ENCODE measurements at places on chromosomes 6 and 20.

DNA sequence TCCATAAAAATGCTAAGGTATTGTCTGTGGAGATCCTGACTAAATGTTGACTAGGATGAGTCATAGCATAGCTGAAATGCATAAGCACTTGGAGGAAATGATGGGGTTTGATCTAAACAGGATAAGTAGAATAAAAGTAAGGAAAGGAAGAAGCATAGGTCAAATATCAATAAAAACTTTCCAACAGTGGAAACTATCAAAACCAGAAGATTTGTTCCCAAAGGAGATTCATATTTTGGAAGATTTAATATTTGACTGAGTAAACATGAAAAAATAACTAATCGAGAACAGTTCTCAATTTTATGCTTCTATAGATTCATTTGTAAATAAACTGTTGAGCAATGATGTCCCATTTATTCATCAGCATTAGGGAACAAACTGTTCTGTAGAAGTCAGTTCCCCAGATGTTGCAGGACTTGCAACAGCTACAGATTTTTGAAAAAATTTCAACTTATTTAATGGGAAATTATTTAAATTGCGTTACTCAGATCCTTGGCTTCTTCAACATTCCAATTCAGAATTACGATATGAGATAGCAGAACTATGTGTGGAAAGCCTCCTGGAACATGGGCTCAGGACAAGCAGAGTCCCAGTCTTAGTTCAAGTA, 133.7 kb upstream of the TBX18 start:
- DNase-seq = no peak

- DNase-seq = no peak
These were observed 17.5 kb upstream of the CEP85L start for GRCh38 chr6:118668761-118669385.

DNA sequence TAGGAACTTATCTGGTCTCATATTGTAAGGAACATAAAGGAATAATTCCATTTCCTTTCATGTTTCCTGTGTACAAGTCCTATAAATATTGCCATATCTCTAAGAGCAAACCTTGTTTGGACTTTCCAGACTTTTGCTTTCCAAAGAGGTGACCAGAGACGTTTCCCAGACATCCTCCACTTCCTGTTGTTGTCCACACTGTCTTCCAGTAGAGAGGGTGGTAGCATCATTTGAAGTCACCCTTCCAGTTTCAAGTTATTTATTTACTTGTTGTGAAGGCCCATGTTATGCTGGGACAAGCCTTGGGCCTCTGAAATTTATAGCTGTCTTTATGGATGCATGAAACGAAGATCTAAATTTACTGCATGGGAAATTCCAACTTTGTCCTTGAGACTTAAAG, 10.6 kb upstream of the TGM3 start:
- no peak for DNase-seq

DNA sequence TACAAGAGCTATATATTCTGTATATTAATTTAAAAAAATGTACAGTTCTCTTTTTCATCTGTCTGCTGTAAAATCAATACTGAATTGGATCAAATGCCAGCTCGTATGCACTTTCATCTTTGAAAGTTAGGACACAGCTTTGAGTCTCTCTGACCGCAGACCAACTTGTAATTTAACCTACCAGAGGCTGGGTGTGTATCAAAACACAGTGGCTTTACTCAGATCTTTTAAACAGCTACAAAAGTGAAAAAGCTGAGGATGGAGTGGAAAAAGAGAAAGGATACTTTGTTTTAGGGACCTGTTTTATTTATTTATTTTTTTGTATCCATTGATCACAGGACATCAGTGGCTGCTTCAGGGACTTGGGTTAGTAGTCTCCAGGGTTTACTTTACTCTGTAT, 44.1 kb downstream of the KIAA0408 start:
- DNase-seq = no peak

GRCh38 chr6:135505648-135506047, 8.1 kb upstream of the AHI1 start:
- no peak for DNase-seq

- no peak for DNase-seq
These were observed 1.4 kb upstream of the STX11 start for GRCh38 chr6:144148886-144149285.

GRCh38 chr6:65948062-65948461, 241.0 kb upstream of the EYS start:
- DNase-seq = no peak

- no peak for DNase-seq
These were observed 180.3 kb upstream of the ZNF217 start for GRCh38 chr20:53773792-53774401.

DNA sequence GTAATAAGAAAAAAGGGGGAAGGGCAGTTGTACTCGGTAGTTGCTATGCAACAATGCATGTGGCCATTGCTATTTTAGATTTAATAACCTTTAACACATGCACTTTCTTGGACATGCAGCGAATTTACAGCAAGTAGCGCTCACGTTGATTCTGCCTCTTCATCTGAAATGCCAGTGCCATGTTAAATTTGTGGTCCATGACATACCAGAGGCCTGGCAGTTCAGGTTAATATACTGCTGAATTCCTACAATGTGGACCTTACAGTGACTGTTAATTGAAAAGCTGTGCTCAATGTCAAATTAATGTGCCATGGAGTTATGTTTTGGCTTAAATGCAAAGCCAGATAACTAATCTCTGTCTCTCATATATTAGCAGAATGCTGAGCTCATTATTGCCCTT, 699.7 kb downstream of the DOK5 start:
- DNase-seq = no peak

- no peak for DNase-seq
These were observed 3.1 kb downstream of the SRMS start for GRCh38 chr20:63544241-63544957.

DNA sequence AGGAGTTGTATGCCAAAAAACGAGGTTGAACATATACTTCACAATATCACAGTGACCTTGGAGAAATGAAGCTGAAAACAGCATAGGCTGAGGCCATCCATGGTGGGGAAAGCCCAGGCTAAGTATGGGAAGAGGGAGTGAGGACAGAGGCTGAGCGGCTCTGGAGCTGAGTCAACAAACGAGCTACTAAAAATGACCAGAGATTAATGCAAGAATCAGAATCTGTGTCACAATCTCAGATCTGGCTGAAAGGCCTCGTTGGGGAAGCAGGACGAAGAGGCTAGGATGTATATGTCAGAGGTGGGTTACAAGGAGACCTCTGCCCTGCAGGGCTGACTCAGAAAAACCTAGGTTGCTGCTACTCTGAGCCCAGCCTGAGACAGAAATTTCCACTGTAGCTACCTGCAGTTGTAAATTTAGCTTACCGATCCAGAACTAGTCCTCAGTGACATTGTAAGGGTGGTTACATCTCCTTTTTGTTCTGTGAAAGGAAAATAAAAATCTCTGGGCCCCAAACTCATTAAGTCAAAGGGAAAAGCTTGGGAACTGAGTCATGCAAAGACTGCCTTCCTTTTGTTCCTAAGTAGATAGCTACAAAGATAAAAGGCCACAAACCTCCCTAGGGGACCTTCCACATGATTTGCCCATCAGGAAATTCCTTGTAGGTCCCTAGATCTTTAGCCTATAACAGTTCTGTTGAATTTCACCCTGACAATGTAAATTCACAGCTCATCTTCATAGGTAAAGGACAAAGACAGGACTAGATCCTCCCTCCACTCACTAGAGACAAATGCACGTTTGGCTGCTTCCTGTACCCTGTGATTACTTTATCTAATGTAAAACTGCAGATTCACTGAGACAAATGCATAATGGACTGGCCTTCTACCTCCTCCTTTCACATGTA, 8.5 kb upstream of the TUBB2A start:
- DNase-seq = no peak

DNA sequence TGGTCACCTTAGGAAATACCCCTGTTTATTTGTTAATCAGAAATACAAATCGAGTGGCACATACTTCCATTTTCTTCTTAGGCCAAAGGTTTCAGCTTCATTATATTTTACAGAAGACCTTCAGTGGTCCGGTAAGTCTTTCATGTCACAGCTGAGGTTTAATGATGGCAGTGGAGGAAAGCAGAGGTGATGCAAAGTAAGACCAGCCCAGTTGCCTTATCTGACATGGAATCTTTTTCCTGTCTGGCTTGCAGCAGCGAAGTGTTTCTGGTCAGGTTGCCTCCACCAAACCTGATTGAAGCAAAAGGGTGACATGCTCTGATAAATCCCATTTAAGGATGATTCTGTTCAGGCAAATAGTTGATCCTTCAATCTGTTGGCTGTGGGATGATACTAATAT, 100.0 kb downstream of the PRDM1 start:
- DNase-seq = no peak

DNA sequence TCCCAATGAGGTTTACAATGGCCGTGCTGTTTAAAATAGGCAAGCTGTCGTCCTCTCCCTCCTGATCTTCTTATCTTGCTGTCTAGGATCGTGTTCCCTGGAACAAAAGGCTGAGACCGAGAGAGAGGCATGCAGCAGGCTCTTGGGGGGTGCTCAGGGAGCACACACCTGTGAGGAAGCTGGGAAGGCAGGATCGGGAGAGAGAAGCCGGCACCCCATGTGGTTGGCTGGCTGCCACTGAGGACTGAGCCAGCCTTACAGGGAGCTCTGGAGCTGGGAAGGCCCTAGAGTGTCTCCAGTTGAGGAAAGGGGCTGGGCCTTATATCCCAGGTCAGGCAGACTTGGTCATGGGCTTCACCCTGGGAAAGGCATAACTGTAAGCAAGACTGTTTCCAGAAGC, 184.2 kb downstream of the LY86 start:
- no peak for DNase-seq

DNA sequence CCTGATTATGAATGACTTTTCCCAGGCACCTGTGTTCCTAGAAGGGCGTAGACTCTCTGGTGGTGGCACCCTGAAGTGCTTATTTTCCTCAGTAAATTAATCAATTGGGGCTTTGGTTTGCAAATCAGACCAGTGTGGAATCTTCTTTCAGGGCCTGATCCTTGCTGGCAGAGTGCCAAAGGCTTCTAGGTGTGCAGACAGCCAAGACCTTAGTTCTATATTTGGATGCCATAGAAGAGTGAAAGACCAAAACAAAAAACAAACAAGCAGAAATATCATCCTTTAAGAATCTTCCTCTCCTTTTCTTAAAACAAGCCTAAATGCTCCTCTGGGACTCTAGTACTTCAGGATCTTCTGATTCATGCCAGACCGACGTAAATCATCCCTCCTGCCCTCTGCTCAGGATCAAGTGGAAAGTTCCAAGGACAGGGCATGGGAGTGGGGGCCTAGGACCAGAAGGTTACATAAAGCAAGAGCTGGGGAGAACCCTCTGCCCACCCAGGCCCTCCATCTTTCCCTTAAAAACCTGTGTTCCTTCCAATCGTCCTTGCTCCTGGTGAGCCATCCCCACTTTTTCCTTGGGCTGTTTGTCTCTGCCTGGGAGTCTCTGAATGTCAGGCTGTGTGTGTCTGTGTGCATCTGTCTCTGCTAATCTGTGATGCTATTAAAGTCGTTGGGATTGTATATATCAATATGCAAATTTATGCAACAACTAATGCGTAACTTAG, 70.5 kb upstream of the MYLIP start:
- no peak for DNase-seq

DNA sequence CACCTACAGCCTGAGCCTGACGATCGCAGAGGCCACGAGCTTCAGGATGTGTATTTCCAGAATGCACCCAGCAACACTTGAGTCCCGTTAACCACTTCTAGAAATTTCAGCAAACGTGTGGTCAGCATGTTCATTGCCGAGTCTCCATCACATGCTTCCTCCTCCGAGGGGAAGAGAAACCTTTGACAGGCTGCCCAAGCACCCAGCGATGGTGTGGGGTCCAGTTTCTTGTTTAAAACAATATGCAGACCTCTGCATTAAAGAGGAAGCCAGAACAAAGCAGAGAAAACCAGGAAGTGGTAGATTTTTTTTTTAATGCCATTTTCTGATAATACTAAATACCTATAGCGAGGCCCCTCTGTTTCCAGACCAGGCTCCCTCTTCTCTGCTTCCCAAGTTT, 71.9 kb downstream of the GNAS-AS1 start:
- DNase-seq = no peak

DNA sequence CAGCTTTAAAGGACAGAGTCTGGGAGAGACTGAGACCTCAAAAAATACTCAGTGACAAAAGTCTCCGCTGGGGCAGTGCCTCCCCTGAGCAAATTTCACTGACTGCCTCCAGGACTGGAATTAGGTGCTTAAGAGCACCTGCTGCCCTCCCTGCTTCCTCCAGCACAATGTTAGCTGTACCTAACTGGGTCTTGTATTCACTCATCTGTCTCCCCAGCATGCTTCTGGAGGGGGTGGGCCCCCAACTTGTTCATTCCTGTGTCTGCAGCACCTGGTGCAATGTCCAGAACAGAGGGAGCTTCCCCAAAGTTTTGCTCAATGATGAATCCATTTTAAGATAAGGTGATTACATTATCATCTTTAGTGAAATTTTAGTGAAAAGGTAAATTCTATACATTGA, 650.7 kb downstream of the KIF16B start:
- no peak for DNase-seq

DNA sequence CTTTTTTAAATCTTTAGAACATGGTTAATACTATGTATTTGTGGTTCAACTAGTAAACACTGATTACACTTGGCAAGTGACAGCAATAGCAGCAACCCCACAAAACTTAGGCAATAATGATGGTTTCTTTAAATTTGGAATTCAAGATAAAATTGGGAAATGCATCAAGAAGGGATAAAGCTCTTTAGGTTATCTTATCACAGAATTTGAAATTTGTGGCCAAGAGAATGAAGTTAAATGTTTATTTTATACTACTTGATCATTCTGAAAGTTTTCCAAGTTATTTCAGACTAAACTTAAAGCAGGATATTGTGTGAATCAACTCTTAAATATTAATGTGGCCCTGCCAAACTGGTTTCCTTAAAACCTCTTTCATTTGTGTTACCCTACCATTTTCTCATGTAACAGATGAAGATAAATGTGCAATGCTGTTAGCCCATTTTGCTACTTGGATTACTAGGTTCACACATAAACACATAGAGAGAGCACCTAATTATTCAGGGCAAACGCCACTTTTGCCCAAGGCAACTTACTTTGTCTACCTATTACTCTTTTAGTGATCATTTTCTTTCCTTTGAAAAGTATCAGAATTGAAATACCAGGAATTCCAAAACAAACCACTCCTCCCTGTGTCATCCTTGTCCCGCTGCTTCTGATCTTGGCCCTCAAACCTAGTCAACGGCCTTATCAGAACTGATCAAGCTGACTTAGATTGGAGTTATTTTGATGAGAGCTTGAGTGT, 186.7 kb upstream of the TENT5A start:
- DNase-seq = no peak

DNA sequence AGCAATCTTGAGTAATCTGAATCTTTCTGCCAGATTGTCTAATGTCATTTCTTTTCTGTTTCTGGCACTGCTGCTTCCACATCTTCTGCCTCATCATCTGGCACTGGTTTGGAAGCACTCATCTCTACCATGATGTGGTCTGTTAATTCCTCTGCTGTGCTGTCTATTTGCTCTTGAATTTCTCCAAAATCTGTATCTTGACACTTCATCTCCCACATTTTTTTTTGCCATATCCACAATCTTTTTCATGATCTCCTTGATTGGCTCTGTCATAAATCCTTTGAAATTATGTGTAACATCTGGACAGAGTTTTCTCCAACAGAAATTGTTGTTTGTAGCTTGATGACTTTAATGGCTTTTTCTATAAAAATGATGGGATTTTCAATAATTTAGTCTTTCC, 417.8 kb upstream of the MANEA start:
- DNase-seq = no peak

Data from GM19239 (cell line).